Eye (tissue), 1 donor: ENCODE measurements at places on chromosomes 6 and 20.
A peak's percentile ranks its signal among the peaks of the same experiment; 100 is the strongest.

GRCh38 chr20:43662943-43663655, 3.8 kb upstream of the MYBL2 start:
- no peak for DNase-seq

GRCh38 chr6:169362501-169363121, 109.0 kb upstream of the THBS2 start:
- DNase-seq: no peak

- DNase-seq: no peak
Measured at GRCh38 chr6:119323478-119323877, 26.1 kb downstream of the MAN1A1 start.

DNA sequence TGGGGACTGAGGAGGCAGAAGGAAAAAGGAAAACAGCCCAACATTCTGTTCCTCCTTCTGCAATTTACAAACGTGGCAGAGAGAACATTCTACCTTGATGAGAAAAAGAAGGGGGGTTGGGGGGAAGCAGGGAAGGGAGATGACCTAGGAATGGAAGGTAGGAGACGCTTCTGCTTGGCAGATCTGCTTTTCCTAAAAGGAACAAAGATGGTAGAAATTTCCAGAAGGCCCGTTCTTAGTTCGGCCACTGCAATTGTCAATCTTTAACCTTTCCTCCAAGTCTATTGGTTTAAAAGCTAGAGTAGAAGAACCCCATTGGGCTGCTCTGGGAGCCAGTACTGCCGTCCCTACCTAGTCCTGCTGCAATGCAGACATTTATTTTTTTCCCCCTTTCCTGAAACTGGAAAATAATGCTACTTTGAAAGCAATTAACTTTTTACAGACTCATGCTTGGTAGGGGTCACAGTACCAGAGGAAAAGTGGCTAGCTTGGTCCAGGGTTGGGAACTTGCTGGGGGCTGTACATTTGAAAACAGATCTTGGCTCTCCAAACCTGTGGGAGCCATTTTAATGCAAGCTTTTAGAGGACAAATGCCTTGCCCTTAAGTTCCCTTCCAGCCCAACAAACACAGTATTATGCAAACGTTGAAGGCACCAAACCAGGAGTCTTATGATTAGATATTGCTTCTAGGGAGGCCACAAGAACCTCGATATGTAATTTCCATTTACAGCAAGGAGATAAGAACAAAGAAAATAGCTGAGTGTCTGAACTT, 2.6 kb downstream of the ZMYND8 start:
- DNase-seq: peak; percentile 49
